ENCODE measurements at places on chromosomes 1 and 21.

DNA sequence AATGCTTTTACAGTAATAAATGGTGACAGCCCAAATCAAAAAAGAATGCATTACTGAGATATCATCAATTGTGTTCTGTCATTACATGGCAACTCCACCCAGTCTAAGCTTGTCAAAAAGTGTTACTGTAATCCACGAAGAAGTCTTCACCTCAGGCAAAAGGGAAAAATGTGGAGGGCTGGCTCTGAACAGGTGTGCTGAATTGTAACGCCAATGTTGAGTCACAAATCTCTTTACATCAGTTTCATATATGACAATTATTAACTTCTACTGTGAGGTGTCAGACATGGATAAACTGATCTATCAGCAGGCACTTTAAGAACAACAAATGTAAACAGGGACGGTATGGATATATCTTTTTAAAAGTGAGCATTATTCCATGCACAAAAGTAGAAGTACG, 98.5 kb upstream of the DMRTA2 start:
- DNase-seq: no peak

- no peak for DNase-seq
Observed at GRCh38 chr1:113895098-113895497, 7.7 kb upstream of the BCL2L15 start.

DNA sequence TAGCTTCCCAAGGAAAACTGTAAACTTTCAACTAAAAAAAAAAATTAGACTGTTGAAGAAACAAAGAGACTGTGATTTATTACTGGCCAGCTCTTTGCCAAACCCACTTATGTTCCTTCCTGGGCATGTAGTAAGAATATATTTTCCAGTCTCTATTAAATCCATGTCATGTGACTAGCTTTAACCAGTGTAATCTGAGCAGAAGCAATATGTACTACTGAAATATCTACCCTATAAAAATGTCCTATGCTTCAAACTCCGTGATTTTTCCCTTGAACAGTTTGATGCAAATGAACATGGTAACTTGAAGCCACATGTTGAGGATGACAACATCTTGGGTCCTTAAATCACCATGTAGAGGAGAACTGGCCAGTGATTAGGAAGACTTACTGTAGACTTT, 144.5 kb downstream of the NTMT2 start:
- DNase-seq: no peak

DNA sequence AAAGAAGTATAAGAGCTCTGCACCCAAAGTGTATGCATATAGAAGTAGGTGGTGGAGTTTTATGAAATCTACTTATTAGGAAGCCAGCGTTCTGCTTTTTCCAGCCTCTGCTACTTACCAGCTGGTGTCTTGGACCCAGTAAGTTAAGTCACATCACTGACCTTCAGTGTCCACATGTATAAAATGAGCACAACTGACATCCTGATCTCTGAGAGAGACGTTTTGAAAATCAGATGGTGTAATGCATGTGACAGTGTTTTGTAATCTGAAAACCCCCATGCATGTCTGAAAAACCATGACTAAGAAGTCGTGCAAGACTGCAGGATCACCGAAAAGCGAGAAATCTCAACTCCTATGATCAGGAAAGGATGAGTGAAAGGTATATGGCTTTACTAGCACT, 2.0 kb downstream of the CR1 start:
- DNase-seq: no peak

DNA sequence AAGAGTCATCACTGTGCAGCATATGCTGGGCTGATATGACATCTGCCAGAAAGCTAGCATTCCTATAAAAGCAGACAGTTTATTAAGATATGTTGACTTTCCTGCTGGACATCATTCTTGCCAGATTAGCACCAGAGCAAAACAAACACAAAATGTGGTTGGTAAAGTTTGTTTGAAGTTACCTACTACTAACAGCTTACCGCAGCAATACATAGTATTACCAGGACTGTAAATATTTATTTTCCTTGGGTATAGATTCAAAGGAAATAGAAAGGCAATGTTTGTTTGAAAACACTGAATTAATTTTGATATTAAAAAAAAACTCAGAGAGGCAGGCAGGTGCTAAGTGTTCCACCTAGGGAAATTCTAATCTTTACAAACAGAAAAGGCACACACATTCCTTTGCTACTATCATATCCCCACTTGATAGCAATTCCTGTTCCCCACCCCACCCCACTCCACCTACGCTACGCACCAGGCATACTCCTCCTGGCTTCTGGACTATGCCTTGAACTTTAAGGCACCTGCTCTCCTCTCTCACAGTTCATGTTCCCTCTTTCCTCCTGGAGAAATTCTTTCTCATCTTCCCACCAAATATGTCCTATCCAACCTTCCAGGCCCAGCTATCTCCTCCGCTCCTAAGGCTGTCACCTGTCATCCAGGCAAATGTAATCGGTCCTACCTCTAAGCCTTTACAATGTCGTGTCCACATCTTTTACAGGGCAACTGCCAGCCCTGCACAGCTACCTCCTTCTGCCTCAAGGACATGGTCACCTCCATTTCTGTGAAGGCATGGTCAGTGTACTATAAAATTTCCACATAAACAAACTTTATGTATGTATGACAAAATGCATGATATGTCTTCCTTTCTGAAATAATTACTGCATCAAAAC, 34.7 kb downstream of the PTPN14 start:
- no peak for DNase-seq
